ENCODE measurements at places on chromosomes 12 and 14.

DNA sequence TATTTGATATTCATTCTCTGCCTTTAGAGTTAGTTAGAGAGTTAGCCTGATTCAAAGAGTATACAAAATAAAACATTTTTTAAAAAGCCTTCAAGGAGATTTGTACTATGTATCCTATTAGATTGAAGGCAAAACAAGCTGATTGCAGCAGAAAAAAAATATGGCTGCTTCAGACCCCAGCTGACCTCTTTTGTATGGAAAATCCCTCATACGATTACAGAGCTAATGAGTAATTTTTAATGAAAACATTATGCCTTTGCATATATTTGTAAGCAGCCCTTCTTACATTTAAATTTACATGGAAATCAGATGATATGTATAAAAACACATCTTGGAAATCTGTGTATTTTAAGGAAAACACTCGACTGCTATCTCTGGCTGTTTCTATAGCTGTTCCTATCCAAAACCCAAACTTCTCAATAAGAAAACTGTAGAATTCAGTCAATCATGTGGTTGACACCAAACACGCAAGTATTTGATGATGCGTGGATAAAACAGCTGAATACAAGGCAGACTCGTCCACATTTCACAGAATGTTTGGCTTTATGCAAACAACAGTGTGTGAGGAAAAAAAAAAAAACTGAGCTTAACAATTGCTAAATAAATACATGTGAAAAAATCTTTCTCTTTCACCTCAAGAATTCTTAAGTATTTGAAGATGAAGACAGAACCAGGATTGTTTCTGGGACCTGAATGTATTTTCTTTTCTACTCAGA is 275.3 kb downstream of the EGLN3 start:
- DNase-seq: no peak

DNA sequence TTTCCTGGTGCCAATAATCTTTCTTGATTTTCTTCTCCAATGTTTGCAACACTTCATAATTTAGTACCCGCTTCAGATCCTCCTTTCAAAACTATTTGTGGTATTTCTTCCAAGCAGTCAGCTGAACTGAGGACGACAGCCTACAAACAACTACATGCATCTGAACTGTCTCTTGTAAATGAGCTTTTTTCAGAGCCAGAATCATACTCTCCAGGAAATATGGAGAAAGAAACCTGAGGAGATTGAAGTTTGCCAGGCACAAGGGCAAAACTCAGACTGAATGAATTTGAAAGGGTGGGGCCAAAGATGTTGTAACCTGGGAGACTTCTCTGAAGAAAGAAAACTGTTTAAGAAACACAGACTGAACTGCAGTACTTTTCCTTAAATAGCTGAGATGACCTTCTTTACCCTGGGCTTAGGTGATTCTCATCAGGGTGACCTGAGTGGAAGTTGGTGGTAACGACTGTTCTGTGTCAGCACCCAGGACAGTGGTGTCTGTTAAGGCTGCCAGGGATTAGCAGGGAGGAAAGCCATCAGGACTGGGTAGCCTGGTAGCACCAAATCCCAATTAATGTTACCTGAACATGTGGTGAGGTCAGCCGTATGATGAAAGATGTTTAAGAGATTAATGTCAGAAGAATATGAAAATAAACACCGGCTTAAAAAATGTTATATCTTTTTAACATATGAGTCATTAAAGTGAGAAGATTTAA is 95.0 kb downstream of the TGFB3 start:
- no peak for DNase-seq

GRCh38 chr14:22737052-22737451 is 29.4 kb upstream of the OXA1L start:
- DNase-seq: no peak

DNA sequence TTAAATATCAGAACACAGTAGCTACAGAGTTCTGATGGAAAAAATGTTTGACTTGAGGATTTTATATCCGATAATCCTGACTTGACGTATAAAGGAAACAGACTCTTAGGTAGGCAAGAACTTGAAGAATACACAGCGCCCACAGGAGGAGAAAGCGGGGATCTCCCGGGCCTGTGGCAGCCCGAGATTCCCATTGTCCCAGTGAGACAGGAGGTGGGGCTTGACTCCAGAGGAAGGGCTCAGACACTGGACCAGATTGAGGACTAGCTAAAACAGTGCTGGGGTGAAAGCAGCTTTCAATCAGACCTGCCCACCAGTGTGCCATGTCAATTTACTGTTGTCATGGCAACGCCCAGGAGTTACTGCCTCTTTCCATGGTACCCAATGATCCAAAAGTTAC is 51.1 kb upstream of the C14orf180 start:
- no peak for DNase-seq

DNA sequence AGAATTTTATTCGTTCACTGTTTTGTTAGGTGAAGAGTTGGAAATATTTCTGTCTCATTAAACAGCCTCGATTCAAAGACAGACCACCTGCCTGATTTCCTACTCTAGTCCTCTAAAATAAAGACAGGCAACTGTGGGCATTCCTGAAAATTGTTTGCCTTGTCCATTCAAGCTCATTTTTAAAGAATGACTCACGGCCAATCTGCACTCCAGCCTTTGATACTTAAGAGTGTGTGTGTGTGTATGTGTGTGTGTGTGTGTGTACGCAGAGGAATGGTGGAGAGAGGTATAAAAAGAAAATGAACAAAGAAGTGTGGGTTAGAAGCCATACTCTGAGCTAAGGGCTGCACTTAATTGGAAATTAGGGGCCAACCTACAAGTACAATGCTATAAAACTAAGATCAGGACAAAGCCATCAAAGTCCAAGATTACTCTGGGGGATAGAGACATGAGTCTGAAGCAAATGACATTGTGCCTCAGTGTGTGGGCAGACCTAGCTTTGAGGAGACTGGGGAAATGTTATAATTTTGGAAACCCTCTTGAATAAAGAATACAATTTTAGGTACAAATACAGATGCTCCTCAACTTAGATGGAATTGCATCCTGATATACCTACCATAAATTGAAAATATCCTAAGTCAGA is 45.6 kb upstream of the SOCS2 start:
- no peak for DNase-seq

GRCh38 chr14:69484444-69485314 is at the start of gene PLEKHD1:
PLEKHD1 (plus strand) TSS chr14:69484728; CDS start chr14:69484966, 238 bp downstream.
- peak; percentile 81 for DNase-seq

DNA sequence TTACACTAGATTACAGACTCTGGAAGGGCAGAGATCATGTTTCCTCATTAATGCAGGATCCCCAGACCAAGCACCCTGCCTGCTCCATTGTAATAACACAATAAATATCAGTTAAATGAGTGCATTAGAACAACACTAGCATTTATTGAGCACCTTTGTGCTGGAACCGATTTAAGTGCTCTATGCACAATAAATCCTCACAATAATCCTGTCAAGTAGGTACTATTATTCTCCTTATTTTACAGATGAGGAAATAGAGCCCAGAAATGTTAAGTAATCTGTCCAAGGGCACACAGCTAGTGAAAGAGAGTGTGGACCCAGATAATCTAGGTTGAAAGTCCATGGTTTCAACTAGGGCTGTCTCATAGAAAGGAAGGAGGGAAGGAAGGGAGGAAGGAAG is 69.8 kb downstream of the MAP1LC3B2 start:
- no peak for DNase-seq

DNA sequence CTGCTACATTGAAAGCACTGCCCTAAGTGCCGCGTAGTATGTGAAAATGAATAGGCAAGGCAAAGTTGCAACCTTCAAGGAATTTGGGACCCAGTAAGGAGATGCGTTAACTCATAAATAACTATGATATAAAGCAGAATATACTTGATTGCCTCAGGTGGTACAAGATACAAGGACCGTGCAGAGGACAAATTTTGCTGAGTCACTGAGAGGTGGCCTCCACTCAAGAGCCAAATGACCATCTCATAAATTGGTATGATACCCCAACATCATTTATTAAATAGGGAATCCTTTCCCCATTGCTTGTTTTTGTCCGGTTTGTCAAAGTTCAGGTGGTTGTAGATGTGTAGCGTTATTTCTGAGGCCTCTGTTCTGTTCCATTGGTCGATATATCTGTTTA is 35.7 kb downstream of the IGF1 start:
- no peak for DNase-seq

- DNase-seq: no peak
These were observed 35.8 kb upstream of the PRKAB1 start for GRCh38 chr12:119631930-119632678.

GRCh38 chr14:81200054-81200453 is 20.7 kb downstream of the GTF2A1 start:
- no peak for DNase-seq

DNA sequence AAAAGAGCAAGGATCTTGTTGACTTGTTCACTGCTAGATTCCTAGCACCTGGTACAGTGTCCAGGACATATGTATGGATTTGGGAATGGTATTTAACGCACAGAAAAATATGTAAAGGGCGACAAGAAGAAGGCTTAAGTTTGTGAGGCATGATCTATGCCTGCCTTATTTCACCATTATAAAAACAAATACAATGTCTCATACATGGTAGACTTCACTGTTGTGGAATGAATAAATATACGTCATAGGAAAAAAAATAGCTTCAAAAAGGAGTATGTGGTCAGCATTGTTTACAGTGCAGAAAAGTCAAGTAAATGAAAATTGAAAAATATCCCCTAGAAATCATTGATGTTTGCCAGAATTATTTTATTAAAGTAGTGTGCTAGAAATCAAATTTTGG is 30.0 kb downstream of the HCFC2 start:
- no peak for DNase-seq

DNA sequence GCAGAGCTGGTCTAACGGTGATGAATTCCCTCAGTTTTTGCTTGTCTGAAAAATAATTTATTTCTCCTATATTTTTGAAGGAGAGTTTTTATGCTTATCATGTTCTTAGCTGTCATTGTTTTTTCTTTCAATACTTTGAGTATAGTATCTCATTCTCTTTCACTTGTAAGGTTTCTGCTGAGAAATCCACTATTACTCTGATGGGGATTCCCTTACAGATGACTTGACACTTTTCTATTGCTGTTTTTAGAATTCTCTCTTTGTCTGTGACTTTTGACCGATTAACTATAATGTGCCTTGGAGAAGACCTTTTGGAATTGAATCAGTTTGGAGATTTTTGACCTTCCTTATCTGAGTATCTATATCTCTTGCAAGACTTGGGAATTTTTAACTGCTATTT is 139.6 kb downstream of the PRKD1 start:
- DNase-seq: no peak

DNA sequence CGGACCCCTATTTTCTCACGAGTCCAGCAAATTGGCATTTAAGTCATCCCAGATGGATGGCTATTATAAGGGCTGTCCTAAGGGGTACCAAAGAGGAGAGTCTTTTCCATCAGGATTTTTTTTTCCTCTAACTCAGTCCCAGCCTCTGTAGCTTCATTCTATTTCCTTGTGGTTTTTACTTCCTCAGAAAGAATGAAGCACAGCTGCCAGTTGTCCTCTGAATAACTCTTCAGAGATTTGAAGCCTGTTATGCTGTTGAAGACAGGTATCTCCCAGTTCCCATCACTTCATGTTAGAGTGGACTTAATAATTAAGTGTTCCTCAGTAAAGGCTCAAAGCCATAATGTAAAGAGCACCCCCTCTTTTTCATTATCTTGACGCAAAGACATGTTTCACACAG is 48.5 kb upstream of the HOXC13 start:
- no peak for DNase-seq

- no peak for DNase-seq
These were observed 14.1 kb downstream of the SIVA1 start for GRCh38 chr14:104766863-104767633.

DNA sequence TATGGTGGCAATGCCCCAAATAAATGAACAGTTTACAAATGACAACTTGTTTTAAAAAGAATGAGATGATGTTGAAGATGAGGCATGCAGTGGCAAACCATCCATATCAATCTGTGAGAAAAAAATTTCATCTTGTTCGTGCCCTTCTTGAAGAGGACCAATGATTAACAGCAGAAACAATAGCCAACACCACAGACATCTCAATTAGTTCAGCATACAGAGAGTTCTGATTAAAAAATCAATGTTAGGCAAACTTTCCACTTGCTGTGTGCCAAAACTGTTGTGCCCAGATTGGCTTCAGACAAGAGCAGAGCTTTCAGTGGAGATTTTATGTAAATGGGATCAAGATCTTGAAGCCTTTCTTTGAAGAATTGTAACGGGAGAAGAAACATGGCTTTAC is 329.9 kb downstream of the BMP4 start:
- DNase-seq: no peak

DNA sequence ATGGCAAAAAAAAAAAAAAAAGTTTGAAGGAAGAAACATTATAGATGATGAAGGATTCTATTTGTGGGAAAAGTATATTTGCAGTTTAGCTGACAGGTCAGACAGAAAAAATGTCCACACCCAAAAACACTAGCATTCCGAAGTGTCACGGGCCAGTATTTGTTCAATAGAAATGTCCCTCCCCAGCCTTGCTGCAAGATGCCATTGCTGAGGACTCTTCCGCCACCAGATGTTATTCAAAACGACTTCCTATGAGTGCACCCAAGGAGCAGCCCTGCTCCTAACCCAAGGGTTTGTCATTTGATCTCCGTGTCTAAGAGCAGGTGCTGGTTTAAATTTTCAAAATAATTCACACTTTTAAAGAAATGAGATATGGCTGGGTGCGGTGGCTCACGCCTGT is 163.1 kb downstream of the GCH1 start:
- DNase-seq: no peak

DNA sequence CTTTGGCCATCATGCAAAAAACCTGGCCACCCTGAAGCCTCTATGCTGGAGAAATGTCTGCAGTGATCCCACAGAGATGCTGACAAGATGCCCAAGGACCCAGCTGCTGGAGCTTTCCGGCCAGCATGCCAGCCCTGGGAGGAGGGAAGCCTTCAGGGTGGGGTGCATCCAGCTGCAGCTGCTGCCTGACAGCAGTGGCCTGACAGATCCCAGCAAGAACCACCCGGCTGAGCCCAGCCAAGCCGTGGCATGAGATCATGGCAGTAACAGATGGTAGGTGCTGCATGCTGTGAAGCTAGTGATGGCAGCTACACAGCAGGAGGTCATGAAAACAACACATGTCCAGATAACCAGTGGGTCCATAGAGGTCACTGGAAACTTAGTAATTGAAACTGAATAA is 13.8 kb downstream of the CLBA1 start:
- DNase-seq: no peak

DNA sequence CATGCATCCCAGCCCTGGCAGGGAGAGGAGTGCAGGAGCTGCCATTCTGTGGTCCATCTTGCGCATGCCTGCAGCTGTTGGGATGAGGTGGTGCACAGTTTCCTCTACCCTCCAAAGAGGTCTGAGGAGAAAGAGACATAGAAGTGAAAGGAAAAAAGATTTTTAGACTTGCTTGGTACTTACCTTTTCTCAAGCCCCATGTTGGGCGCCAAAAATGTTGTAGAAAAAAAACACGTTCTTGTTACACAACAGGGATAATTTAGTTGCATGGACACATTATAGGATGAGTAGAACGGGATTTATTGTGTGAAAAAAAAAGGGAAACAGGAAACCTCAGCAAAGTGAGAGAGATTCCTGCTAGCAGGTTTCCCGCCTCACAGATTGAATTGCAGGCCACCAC is 244.4 kb upstream of the GARIN2 start:
- DNase-seq: no peak

GRCh38 chr12:16955083-16955657 is 349.2 kb upstream of the LMO3 start:
- DNase-seq: no peak

- no peak for DNase-seq
These were observed 52.2 kb downstream of the TMTC1 start for GRCh38 chr12:29731591-29731990.

GRCh38 chr14:23366426-23366921 is 1.5 kb upstream of the EFS start:
- no peak for DNase-seq

- no peak for DNase-seq
These were observed 7.7 kb upstream of the MDM2 start for GRCh38 chr12:68800294-68800693.

GRCh38 chr14:71734076-71734475 is 198.2 kb upstream of the RGS6 start:
- no peak for DNase-seq

Measured in 8988T (cell line).